ENCODE measurements at places on chromosomes 1 and 21. TPM values are rescaled to one million over a fixed set of nuclear protein-coding genes. Genes with fewer than 3 reads are reported as not detected.

- H3K36me3 ChIP-seq, result no peaks in the 10 kb centered on the region
- peaks cover 9% of the 10 kb centered on the region for H3K27me3 ChIP-seq
- no peak overlapping the region for H3K4me3 ChIP-seq
Observed at GRCh38 chr1:147822292-147822691, 61.9 kb upstream of the GJA5 start.

DNA sequence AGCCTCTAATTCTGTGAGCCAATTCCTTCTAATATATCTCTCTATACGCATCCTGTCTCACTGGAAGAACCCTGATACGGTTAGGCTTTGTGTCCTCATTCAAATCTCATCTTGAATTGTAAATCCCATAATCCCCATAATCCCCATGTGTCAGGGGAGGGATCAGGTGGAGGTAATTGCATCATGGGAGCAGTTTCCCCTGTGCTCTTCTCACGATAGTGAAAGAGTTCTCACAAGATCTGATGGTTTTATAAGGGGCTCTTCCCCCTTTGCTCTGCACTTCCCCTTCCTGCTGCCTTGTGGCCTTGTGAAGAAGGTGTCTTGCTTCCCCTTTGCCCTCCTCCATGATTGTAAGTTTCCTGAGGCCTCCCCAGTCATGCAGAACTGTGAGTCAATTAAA lies 116.1 kb downstream of the MRPS6 start:
- H3K4me1 ChIP-seq, result peaks cover 8% of the 10 kb centered on the region
- H3K27me3 ChIP-seq, result no peaks in the 10 kb centered on the region
- H3K36me3 ChIP-seq, result peaks cover 2% of the 10 kb centered on the region
- H3K27ac ChIP-seq, result no peak overlapping the region

The INSRR gene
- total RNA-seq, result 0.08 TPM

The PAPPA2 gene
- total RNA-seq, result 0.08 TPM

- no peak overlapping the region for H3K27ac ChIP-seq
- peaks cover 14% of the 10 kb centered on the region for H3K27me3 ChIP-seq
- H3K4me3 ChIP-seq, result no peak overlapping the region
- no peak for DNase-seq
Observed at GRCh38 chr1:94942171-94943128, 15.5 kb upstream of the CNN3 start.

The NES gene
- not detected for total RNA-seq

DNA sequence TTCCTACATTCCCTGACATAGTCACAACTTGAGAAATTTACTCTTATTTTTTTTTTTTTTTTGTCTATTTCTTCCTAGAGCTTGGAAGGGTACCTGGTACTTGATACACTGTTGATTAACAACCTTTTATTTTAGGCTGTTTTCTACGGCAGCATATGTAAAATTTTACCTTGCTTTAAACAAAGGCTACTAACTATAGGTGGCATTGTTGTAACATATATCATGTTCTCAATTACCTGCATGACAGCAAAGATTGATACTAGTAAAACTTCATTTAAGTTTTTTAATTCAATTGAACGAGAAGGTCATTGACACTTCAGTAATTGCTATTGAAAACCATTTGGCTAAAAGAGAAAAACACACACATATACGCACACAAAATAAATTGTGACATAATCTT lies 238.3 kb upstream of the ESRRG start:
- no peaks in the 10 kb centered on the region for H3K27me3 ChIP-seq
- H3K27ac ChIP-seq, result no peak overlapping the region
- no peak for DNase-seq
- H3K4me3 ChIP-seq, result no peak overlapping the region
- H3K36me3 ChIP-seq, result no peaks in the 10 kb centered on the region

The FAM163A gene
- not detected for total RNA-seq

- no peaks in the 10 kb centered on the region for H3K27me3 ChIP-seq
- peaks cover 94% of the 10 kb centered on the region for H3K4me1 ChIP-seq
- peak; percentile 82 for DNase-seq
- peak overlapping the region; percentile 43 for H3K4me3 ChIP-seq
- H3K36me3 ChIP-seq, result peaks cover 32% of the 10 kb centered on the region
Observed at GRCh38 chr1:91555821-91556531, 55.3 kb downstream of the CDC7 start.

DNA sequence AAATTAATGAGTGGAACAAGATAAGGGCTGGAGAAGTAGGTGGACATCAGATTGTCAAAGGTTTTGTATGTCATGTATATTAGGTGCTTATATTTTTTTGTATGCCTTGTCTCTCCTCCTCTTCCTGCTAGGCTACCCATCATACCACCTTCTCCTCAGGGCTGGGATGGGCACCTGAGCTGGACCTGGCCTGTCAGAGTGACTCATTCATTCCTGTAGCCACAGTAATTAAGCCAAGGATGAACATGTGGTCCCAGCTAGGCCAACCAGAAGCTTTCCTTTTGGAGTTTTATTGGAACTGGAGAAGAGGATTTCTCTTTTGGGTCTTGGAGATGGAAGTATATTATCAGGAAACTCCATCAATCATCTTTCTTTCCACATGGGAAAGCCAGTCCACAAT lies 21.2 kb downstream of the PTGS2 start:
- no peak overlapping the region for H3K27ac ChIP-seq
- peaks cover 4% of the 10 kb centered on the region for H3K27me3 ChIP-seq
- DNase-seq, result no peak
- no peak overlapping the region for H3K4me3 ChIP-seq
- no peaks in the 10 kb centered on the region for H3K4me1 ChIP-seq
- no peaks in the 10 kb centered on the region for H3K36me3 ChIP-seq

GRCh38 chr1:229254910-229255541 lies 15.9 kb upstream of the RAB4A start:
- no peak for DNase-seq
- H3K36me3 ChIP-seq, result no peaks in the 10 kb centered on the region
- peaks cover 46% of the 10 kb centered on the region for H3K4me1 ChIP-seq
- H3K4me3 ChIP-seq, result no peak overlapping the region
- H3K27ac ChIP-seq, result peak overlapping the region; percentile 65

The LMX1A gene
- total RNA-seq, result not detected

GRCh38 chr1:152347116-152347728 lies 12.6 kb downstream of the FLG2 start:
- no peak overlapping the region for H3K27ac ChIP-seq
- H3K27me3 ChIP-seq, result peaks cover 23% of the 10 kb centered on the region
- no peaks in the 10 kb centered on the region for H3K36me3 ChIP-seq
- H3K4me1 ChIP-seq, result no peaks in the 10 kb centered on the region
- H3K4me3 ChIP-seq, result no peak overlapping the region

DNA sequence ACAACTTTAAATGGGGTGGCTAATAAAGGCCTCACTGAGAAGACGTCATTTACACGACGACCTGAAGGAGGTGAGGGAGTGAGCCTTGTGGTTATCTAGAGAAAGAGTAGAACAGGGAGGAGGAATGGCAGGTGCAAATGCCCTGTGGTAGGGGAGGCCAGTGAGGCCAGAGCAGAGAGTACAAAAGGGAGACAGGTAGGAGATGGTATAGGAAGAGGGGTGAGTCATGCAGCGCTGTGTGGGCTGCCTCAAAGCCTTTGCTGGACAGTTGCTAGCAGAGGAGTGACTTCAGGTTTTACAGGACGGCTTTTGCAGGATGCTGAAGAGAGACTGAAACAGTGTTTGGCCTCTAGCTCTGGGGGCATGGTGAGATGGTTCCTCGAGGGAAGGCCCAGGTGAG lies 116.0 kb downstream of the IER5 start:
- no peaks in the 10 kb centered on the region for H3K36me3 ChIP-seq
- DNase-seq, result no peak

The CFH gene
- 23.6 TPM for total RNA-seq

The LCE4A gene
- not detected for total RNA-seq

The AMY1C gene
- total RNA-seq, result not detected

The CFHR5 gene
- not detected for total RNA-seq

DNA sequence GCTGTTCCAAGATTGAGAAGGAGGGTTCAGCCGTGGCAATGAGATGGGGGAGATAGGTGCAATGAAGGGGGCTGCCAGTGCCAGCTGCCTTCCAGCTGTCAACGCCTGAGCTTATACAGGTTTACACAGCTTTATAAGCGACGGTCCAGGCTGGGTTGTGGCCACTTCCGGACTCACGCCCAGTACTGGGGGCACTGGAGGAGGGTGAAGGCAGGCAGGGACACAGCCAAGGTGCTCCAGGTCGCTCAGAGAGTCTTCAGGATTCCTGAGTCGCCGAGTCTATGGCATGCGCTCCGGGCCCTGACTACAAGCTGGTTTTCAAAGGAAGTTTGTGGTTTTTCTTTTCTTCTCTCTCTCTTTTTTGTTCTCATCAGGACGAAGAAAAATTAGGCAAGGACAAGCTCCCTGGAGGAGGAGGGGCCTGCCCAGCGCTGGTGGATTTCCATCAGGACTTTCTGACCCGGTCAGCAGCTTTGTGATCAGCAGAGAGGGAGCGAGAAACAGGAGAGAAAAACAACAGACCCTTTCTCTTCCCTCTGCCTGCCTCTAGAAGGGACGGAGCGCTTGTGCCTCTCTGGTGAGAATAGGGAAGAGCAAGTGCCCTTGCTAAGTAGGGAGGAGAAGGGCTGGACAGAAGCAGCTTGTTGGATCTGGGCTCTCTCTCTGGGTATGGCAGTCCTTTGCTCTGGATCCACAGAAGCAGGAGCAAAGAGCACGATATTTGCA lies at the start of gene MINDY1:
Gene MINDY1 (minus strand): TSS at position 576 of the 726 bp plus-strand sequence. CDS start 4,285 bp downstream, outside the sequence.
- H3K36me3 ChIP-seq, result peaks cover 14% of the 10 kb centered on the region
- peak within 1 kb of the TSS; percentile 93 for H3K4me3 ChIP-seq
- DNase-seq, result peak; percentile 46
- peaks cover 83% of the 10 kb centered on the region for H3K4me1 ChIP-seq

GRCh38 chr1:71490432-71490831 lies 409.6 kb upstream of the ZRANB2 start:
- H3K4me1 ChIP-seq, result no peaks in the 10 kb centered on the region
- no peaks in the 10 kb centered on the region for H3K27me3 ChIP-seq
- no peak overlapping the region for H3K4me3 ChIP-seq

- H3K4me1 ChIP-seq, result no peaks in the 10 kb centered on the region
- H3K4me3 ChIP-seq, result no peak overlapping the region
- no peak overlapping the region for H3K27ac ChIP-seq
Observed at GRCh38 chr1:22799971-22800370, 89.3 kb downstream of the EPHB2 start.

- H3K36me3 ChIP-seq, result no peaks in the 10 kb centered on the region
- no peak overlapping the region for H3K27ac ChIP-seq
- no peak overlapping the region for H3K4me3 ChIP-seq
- DNase-seq, result no peak
- H3K4me1 ChIP-seq, result no peaks in the 10 kb centered on the region
- H3K27me3 ChIP-seq, result peaks cover 6% of the 10 kb centered on the region
Observed at GRCh38 chr1:60904099-60904851, 178.1 kb upstream of the NFIA start.

DNA sequence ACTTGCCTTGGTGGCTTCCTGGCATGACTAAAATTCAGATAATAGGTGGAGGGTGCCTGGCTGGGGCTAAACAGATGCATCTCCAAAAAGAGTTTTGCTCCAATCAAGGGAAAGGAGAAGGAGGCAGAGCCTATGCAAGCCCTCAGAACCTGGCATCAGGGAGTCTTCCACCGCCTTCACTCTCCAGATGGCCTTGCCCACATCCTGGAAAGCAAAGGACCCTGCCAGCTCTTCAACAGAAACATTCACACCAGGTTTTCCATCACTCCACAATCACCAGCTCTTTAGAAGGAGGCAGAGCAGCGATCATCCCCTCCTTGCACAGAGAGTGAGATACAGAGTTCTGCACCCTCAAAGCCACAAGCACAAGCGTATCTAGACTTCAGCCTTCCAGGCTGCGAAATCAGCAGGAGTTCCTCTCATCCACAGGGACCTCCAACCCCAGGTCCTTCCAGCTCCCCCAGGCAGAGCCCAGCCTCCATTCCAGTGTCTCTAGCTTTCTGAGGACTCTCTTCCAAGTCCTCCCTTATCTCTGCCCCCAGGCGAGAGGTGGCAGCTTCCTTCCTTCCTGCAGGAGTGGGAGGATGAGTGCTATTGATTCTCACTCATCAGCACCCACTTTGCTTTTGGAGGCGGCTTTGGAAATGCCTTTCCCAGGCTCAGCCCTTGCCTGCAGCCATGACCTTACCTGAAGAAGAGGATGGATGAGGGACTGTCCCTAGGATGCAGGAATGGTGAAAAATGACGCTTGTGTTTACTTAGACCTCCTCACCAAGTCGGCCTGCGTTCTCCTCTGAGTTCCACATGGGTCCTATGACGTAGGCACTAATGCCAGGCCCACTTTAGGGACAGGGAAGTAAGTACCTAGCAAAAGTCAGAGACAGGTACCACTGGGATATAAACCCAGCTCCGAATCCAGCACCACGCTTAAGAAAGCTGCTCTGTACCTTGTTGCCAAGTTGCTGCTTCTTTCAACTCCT lies 75.4 kb downstream of the RIPK4 start:
- no peak overlapping the region for H3K27ac ChIP-seq
- peaks cover 9% of the 10 kb centered on the region for H3K27me3 ChIP-seq
- no peaks in the 10 kb centered on the region for H3K36me3 ChIP-seq
- H3K4me1 ChIP-seq, result no peaks in the 10 kb centered on the region

DNA sequence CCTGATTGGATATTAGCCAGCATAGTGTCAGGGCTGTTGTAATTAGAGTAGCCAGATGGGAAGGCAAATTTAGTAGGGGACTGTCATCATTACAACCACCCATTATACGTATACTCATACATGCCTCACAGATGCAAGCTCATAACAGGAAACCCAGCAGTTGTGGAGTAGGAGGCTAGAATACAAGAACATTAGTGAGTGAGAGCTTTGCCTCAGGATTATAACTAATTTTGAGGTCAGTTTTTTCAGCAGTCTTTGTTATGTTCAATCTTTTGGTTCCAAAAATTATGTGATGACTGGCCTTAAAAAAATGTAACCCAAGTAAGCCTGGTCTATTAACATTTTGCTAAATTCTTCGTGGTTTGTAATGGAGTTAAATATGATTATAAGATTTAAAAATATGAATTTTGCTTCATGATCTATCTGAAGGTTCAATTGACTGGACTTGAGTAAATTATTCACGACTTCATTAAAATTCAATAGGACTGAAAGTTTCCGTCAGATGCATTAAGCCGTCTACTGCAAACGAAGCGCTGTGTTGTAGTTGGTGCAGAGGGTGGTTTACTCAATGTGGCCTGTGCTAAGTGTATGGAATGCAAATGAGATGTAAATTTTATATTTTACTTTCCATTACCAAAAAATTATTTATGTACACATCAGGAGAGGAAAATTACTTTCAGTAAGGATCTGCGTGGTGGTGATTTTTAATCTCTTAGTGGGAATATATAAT lies 48.8 kb downstream of the KCNK1 start:
- no peak overlapping the region for H3K4me3 ChIP-seq
- H3K36me3 ChIP-seq, result peaks cover 22% of the 10 kb centered on the region
- no peak for DNase-seq
- H3K27ac ChIP-seq, result no peak overlapping the region

DNA sequence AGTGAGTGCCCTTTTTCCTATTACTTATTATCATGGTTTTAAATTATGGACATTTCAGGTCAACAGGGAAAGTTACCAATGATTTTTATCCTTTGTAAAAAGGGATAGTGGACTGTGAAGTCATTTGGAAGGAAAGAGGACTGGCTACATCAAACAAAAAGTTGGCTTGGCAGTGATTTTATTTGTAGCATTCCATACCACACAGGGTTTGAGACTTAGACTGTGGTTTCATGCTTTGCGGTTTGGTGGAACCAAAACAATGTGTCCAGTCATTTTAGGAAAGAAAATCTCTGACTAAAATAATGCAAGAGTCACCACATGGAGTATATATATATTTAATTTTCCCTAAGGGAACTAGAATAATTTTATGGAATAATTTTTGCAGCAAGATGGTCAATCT lies 239.5 kb downstream of the HMCN1 start:
- no peak for DNase-seq
- no peaks in the 10 kb centered on the region for H3K36me3 ChIP-seq
- peaks cover 2% of the 10 kb centered on the region for H3K27me3 ChIP-seq
- H3K4me3 ChIP-seq, result no peak overlapping the region
- H3K27ac ChIP-seq, result no peak overlapping the region

The TCHH gene
- 0.05 TPM for total RNA-seq

GRCh38 chr1:226619031-226619430 lies 70.5 kb downstream of the STUM start:
- H3K4me3 ChIP-seq, result no peak overlapping the region
- no peak overlapping the region for H3K27ac ChIP-seq
- no peaks in the 10 kb centered on the region for H3K4me1 ChIP-seq
- no peaks in the 10 kb centered on the region for H3K36me3 ChIP-seq
- no peak for DNase-seq

The CRYAA gene
- total RNA-seq, result not detected
